ENCODE measurements at places on chromosomes 2 and 18. TPM values are rescaled to one million over a fixed set of nuclear protein-coding genes. Genes with fewer than 3 reads are reported as not detected.

CAMKMT gene
- total RNA-seq: 11.6 TPM

RAX gene
- not detected for total RNA-seq

HDHD2 gene
- total RNA-seq: 16.9 TPM

ZNF24 gene
- total RNA-seq: 18.6 TPM

ADI1 gene
- total RNA-seq: 50.1 TPM

CNNM4 gene
- 6.1 TPM for total RNA-seq

ANKRD36C gene
- 3.2 TPM for total RNA-seq

Data from airway epithelial cell (primary cell).